ENCODE measurements at places on chromosomes 2 and 18.

DNA sequence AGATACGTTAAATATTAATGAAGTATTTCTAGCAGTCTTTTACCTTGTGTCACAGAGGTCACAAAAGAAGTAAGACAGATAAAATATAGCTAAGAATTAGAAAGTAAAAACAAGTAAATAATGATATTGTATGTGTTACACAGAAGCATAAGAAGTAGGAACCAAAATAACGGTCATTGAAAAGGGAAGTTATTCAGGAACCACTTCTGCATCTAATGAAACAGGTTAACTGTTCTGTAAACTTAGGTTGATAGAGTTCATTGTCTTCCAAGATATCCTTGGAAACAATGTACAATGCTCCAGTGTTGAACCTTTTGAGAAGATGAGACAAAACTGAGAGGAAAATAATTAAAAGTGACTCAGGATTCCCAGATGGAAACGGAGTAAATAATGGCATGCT is 57.1 kb upstream of the CD302 start:
- DNase-seq: no peak

DNA sequence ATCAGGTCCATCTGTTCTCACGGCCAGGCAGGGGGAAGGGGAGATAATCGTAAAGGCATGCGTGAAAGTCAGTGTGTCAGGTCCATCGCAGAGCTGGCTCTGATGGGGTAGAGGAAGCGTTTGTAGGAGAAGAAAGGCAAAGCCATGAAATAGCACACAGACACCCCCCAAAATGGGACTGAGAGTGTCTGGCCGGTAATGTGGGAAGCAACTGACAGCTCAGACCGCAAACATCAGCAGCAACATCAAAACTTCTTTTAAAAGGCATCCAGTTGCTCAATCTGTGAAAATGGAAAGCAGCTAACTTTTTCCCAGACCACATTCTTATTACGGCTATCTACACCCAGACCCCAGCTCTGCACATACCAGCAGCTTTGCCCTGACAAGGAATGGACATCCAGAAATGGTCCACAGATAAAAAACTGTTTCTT is 232.6 kb downstream of the EN1 start:
- no peak for DNase-seq

- no peak for DNase-seq
Observed at GRCh38 chr18:48952287-48953103, 1.7 kb upstream of the SMAD7 start.

DNA sequence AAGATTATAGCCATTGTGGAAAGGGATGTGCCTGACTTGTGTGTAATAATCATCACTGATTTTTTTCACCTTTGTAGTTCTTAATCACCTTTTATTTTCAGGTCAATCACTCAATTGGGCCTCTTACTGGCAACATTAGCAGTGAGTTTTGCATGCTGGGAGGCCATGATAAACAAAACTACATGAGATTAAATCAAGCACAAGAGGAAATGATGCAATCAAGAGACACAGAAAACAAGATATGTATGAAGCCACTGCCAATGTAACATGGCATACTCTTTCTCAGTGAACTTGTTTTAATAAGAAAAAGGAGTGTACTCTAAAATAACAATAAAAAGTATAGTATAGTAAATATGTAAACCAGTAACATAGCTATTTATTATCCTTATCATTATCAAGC is 69.9 kb upstream of the FSIP2 start:
- DNase-seq: no peak

DNA sequence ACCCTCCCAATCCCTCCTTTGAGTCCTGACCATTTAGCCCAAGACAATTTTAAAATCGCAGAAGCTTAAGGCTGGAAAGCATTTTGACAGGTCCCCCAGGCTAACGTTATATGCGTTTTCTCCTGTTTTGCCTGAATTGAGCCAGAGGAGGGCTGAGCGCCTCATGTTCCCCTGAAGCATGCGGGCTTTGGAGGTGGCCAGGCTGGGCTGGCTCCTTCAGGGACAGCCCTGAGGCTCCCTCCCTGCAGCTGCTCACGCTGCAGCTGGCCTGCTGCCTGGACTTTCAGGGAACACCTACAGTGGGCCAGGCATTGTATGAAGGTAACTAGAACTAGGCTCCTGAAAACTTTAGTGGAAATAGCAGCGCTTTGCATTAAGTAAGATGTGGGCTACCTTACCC is 179.2 kb downstream of the ACKR3 start:
- no peak for DNase-seq

GRCh38 chr2:45652090-45653031 is 886 bp downstream of the PRKCE start:
- DNase-seq: no peak

- DNase-seq: no peak
Observed at GRCh38 chr2:128159437-128159836, 68.4 kb downstream of the UGGT1 start.

DNA sequence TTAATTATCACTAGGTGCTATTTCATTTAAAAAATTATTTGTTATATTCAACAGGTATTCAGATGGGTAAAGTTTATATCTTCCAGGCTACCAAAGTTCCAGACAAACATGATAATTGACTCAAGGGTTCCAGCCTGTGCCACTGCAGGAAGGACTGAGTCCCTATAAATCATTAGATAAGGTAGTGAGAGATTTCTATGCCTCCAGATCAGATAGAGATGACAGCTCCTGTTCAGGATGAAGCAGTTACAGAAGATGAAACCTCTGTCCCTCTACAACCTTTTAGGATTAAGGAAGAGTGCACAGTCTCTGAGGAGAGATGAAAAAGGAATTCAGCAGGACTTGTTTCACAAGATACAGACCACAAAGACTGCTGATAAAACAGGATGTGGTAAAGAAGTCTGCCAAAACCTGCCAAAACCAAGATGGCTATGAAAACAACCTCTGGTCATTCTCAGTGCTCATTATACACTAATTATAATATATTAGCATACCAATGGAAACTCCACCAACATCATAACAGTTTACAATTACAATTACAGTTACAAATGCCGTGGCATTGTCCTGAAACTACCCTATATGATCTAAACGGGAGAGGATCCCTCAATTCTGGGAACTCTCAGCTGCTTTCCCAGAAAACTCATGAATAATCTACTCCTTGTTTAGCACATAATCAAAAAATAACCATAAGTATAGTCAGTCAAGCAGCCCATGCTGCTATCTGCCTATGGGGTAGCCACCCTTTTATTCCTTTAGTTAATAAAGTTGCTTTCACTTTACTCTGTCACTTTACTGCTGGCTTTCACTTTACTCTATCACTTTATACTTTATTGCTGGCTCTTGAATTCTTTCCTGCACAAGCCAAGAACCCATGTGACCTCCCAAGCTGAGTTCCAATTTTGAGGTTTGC is 288.5 kb downstream of the PDE11A start:
- DNase-seq: no peak

GRCh38 chr18:34543945-34544344 is 166.2 kb upstream of the DTNA start:
- DNase-seq: no peak

DNA sequence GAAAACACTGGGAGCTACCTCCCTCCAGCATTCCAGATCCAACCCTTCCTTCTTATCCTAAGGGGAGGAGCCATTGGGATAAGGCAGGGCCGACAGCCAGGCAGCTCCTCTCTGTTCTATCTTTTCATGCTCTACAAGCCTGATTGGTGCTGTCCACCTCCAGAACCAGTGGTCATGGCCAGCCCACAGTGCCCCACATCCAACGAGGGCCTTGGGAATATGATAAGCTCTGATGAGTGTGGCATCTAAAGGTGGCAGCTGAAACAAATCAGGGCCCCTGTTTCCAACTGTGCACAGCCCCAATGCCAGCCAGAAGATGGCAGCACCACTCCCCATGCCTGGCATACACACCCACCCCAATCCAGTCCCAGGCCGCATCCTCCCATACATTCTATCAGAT is 329.3 kb downstream of the C1D start:
- no peak for DNase-seq
